ENCODE measurements at places on chromosomes 11 and 22. TPM values are rescaled to one million over a fixed set of nuclear protein-coding genes. Genes with fewer than 3 reads are reported as not detected.

ACCS gene
- total RNA-seq: 7.2 TPM

PLAAT5 gene
- not detected for total RNA-seq

- no peak for DNase-seq
Observed at GRCh38 chr11:64150051-64150450, 15.9 kb downstream of the MACROD1 start.

GRCh38 chr11:123518496-123519054 lies 88.5 kb downstream of the GRAMD1B start:
- DNase-seq: no peak

DNA sequence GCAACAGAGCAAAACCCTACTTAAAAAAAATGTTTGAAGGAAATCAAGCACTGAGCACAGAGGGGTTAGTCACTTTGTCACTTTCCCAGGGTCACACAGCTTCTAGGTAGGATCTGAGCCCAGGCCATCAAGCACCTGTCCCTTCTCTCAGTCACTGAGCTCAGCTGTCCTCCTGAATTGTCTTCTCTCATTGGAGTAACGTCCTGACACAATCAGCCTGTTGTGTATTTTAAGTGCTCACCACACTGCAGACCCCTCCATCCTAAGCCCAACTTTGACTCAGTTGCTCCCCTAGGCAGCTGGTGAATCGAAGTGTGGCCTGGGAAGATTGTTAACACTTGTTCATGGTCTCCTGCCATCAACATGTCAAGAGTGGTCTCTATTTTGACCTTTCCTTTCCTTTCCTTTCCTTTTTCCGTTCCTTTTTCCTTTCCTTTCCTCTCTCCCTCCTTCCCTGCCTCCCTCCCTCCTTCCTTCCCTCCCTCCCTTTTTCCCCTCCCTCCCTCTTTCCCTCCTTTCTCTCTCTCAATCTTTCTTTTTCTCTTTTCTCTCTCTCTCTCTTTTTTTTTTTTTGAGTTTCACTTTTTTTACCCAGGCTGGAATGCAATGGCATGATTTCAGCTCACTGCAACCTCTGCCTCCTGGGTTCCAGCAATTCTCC lies 76.1 kb downstream of the PIWIL3 start:
- no peak for DNase-seq

DNA sequence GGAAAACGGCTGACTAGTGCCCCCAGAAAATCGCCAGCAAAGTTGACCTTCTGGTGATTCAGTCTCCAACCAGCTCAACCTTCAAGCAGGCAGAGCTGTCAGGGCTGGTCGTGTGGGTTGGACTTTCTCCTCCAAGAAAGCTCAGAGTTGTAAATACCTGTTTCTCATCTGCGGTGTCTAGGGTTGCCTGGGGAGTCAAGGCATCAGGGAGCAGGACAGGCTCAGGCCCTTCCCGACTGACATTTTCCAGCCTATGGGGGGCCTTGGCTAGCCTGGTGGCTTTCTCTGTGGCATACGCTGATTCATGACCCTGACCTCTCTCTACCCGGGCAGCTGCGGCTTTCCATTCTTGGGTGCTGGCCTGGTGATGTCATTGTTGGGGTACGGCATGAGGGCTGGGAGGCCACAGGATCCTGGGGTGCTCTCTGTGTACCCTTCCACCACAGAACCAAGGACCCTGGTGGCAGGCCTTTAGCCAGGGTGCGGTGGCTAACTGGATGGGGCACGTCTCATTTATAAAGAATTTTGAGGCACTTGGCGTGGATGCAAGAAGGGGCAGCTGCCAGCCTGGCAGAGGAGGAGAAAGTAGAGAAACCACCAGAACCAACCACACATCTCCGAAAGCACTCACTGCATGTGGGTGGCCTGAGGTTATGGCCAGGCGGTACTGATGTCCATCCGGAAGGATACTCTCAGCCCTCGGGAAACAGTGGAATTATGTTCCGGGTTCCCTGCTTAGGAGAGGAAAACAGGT lies 64.9 kb downstream of the BCR start:
- peak; percentile 33 for DNase-seq

SLC5A1 gene
- total RNA-seq: not detected

DNA sequence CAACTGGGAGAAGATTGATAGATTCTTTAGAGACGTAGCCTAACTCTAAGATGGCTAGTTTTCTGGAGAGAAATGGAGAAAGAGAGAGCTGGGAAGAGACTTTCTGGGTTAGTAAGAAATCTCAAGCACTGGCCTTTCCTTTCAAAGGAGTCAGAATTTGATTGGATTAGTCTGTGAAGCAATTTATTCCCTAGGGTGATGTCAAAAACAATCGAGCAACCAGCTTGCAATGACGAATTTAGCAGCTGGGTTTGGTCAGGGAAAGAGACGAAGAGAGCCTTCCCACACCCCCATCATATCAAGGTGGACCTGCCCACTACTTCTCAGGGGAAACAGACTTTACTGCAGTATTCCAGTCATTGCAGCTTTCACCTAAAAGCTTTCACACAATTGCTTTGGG lies 10.8 kb downstream of the KRTAP5-6 start:
- DNase-seq: no peak

DNA sequence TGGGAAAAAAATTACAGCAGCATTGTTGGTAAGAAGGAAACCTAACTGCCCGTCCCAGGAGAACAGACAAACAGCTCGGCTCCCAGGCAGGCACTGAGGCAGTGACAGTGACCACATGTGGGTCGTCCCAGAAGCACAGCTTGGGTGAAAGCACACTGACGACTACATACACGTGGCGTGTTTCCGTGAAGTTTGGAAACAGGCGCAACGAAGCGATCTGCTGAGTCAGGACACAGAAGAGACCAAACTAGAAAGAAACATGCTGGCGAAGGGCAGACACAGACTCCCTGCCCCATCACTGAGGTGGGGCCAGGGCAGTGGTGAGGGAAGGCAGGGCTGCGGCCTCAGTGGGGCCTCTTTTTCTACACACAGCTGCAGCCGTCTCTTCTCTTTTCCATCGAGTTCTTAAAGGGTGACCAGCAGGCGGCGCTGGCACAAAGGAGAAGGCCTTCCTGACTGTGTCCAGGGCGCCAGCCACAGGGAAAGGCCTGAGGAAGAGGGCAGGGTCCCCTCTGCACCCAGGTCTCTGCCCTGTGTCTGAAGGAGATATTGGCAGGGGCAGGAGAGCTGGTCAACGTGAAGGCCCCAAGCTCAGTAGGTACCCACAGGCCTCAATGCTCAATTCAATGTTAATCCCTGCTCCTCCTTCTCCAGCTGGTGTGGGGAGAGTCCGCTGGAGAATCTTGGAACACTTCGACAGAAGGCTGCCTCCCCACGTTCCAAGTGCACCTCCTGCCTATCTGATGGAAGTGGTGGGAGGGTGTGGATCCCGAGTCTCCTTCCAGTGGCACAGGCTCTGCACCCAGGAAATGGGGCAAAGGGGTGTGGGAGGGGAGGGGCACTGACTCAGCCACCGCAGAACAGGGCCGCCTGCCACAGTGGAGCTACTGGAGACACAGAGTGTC lies 19.9 kb downstream of the CARS1 start:
- peak; percentile 71 for DNase-seq

DNA sequence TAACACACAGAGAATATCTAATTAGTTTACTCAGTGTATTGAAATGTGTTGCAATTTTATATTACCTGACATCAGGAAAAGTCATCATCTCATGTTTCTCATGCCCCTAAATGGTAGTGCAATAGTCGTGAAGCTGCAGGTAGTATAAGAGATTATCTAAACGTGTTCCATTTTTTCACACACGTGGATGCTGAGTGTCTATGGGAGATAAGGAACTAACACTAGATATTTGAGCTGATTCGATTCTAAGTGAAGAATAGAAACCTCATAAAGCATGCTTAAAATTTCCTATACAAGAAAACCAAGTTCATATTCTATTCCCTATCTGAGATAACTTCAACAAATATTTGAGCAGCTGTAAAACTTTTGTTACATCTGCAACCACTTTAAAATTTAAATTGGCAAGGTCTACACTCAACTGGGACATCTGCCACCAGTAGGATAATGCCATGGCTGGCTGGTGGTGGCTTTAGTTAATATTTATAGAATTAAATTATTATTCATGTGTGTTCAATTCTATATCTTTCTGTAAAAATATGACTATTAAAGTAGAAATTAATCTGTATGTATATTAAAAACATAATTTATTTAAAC lies 388.8 kb downstream of the LUZP2 start:
- no peak for DNase-seq

- no peak for DNase-seq
Observed at GRCh38 chr22:47033648-47034000, 271.2 kb downstream of the TBC1D22A start.

DNA sequence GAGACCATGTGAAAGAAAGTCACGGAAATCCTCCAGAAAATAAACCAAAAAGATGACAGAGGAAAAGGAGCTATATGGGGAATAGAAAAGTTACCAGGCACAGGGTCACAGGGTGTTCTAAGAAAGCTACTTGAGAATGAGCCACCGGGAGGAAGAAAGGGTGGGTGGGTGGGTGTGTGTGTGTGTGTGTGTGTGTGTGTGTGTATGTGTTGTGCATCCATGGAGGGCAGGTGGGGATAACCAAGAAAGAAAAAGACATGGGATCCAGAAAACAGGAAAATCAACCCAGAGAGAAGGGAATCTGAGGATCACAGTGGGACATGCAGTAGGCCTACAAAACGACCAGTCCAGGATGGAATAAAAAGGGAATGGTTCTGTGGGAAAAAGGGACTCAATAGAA lies 3.7 kb downstream of the APOL2 start:
- no peak for DNase-seq

DNA sequence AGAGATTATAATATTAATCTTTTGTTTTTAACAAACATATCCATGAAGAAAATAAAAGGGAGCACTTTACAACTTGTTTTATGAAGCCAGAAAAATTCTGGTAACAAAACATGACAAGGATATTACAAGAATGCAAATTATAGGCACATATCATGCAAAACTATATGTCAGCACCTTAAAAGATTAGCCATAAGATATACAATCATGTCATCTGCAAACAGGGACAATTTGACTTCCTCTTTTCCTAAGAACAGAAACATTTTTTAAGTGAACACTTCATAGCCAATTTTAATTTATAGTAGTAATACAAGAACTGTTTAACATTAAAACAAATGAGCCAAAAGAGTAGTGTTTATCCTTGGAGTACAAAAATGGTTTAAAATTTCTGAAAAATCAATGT lies 916.5 kb upstream of the CNTN5 start:
- no peak for DNase-seq

MCHR1 gene
- total RNA-seq: not detected

- DNase-seq: no peak
Observed at GRCh38 chr11:15106201-15106965, 8.3 kb upstream of the INSC start.

DNA sequence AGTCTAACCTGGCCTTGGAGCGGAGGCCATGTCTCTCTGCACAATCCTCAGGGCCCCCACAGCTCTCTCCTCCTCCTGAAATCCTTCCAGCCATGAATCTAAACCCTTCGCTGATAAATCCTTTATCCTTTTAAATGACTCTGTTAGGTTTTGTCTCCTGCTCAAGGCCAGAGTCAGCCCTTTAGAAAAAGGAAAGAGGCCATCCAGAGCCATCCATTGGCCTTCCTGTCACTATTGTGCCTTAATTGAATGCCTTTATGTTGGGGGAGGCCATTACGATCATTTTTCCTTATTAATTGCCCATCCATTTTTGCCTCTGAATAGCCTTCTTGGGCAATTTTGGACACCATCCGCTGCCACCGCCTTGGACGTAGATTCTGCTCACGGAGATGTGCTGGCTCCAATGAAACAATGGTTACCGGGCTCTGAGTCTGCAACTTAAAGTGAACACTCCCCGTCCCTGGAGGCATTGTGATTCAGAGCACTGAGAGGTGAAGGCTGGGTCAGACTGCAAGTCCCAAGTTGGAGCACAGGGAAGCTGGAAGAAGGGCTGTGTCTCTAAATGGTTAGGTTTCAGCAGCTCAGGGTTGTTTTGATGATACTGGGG lies 213.0 kb upstream of the E2F8 start:
- no peak for DNase-seq

DNA sequence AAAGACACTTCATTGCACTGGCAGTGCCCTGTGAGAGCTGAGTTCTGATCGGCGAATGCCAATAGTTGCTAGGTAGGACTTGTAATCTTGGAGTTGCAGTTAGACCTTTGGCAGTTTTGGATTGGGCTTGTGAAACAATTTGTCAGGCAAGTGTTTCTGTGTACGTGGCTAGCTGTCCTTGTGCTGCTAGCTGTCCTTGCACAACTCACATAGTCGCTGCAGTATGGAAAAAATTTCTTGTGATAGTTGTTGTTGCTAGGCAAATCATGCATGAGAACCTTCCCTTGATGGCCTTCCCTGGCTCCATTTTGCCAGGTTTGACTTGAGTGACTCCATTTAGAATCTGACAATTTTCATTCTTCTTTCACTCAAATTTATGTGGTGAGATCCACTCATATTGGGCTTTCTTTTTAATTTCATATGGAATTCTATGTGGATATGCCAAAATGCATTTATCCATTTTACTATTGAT lies 140.7 kb downstream of the APIP start:
- no peak for DNase-seq

DNA sequence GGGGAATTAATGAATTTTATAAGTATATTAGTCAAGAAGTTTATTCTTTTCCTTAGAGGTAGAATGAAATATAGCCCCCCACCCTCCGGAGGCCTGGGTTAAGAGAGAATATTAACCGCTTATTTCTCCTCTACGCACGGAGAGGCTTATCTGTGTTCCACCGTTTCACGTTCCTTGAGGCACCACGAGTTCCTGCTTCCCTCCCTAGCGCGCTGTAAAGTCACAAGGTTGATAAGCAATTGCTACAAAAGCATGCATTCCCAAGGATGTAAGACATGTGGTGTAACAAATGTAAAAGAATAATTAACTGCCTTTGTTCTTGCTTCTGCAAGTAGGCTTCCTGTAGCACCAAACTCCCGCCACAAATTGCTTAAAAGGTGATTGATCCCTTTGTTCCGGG lies 1.5 kb upstream of the ANKRD42 start:
- no peak for DNase-seq

MMP7 gene
- not detected for total RNA-seq

DNA sequence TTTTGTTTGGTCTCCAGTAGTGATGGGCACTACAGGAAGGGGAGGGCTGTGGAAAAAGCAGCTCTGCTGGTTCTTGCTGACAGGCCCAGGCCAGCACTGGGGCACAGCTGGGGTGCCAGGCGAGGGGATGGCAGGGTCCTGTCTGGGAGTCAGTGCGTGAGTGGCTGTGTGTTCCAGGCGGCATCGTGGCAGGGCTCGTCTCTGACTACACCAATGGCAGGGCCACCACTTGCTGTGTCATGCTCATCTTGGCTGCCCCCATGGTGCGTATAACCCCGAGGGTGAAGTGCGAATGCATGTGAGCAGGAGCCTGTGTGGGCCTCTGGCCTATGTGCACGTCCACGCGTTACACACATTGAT lies 20.9 kb downstream of the SLC37A2 start:
- no peak for DNase-seq

IFTAP gene
- 5.7 TPM for total RNA-seq

DNA sequence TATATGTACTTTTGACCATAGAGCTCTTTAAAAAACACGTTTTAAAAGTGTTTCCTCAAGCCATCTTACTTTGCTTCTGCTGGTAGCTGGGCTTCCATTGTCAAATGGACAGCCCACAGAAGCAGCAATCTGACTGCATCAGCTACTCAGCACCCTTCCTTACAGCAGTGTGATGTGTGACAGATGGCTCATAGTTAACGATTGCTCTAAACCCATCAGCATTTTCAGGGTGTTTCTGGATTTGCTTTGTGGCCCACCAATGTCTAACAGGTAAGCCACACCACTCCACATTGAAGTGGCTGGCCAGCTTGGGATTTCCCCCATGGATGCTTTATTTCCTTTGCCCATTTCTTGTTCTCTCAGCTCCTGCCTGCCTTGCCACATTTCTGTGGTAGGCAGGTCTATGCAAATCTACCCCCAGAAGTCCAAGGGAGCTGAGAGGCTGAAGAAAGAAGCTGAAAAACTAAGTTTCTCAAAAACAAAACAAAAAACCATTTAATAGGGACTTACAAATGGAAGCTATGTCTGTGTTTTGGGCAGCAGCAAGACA lies 7.3 kb upstream of the FAR1 start:
- DNase-seq: no peak
